ENCODE measurements at places on chromosomes 4 and X.

DNA sequence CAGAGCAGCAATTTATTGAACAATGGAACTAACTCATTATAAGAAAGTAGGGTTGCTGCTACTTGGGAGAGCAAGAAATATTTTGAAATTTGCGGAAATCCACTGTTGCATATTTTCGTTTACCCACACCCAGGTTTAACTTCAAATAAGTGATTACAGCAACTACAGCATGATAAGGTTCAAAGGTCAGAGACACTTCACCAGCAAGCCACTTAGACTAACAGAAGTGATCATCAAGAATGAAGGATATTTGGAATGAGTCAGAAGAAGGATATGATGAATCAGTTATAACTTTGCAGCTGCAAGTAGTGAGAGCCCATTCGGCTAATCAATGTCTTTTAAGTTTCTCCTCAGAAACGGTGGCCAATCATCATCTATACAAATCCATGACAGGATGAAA, 199.3 kb downstream of the TMA16 start:
- no peak for DNase-seq

GRCh38 chrX:150870487-150871340, 27.8 kb downstream of the CD99L2 start:
- no peak for DNase-seq

DNA sequence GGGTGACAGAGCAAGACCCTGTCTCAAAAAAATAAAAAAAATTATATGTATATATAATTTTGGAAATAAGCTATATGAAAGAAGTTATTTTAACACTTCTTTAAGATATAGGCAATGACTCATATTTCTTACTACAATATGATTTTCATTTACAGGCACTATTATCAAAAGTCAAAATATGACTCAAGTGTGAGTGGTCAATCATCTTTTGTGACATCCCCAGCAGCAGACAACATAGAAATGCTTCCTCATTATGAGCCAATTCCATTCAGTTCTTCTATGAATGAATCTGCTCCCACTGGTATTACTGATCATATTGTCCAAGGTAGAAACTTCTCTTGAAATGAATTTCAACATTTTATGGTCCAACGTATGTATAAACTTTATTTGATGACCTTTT, 20.8 kb downstream of the OCIAD1 start:
- DNase-seq: no peak

- no peak for DNase-seq
Measured at GRCh38 chrX:130147631-130148030, 18.0 kb downstream of the AIFM1 start.

GRCh38 chr4:183130328-183131155, 31.5 kb downstream of the WWC2 start:
- DNase-seq: no peak

DNA sequence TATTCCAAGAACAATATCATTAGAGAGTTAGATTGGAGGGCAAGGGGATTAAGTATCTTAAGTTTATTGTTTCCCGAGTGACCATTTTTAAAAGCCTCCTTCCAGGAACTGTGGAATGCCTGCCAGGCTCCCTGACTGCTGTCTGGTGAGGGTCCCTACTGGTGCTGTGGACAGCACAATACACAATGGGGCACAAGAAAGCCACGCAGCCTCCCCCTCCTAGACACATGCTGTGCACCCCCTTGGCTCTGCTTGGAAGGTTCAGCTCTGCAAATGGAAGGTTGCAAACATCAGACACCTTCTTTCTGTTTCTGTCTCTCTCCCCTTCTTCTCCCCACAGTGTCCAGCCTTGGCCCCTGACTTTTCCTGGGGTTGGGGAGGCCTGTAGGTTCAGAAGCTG, 153.2 kb downstream of the SHROOM3 start:
- no peak for DNase-seq

- no peak for DNase-seq
Measured at GRCh38 chr4:53744446-53745160, 153.3 kb upstream of the LNX1 start.

GRCh38 chr4:113783701-113784100, 22.2 kb upstream of the CAMK2D start:
- no peak for DNase-seq

DNA sequence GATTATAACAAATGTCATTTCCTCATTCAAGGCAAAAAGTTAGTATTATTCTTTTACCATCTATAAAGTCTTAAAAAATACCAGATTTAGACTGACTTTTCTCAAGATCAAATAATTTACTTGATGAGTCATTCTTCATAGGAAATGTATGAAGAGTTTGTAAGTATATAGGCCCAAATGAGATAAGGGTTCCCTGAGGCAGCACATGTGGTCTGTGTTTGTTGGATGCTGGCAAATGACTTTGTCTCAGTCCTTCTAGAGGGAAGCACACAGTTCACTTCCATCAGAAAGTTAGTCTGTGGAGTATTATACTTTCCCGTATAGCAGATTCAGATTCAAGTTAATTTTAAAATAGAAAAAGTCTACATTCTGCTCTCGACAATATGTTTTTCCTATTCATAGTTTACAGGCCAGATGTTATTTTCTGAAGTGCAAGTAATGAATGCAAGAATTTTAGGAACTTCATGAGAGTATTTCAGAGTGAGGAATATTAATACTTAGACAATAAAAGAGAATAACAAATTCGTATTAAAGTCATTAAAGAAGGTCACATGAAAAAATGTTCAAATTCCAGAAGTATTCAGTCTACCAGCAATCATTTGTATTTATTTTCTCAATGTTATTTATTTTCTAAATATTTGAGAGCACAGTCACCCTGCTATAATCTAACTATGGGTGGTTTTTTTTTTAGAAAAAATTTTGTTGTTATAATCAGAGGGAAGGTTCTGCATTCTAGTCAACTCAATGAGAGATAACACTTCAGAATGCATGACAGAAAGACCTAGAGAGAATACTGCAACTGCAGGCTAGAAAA, 601.8 kb upstream of the ZFP42 start:
- DNase-seq: no peak

GRCh38 chr4:110139815-110140214, 58.6 kb downstream of the ELOVL6 start:
- DNase-seq: no peak

DNA sequence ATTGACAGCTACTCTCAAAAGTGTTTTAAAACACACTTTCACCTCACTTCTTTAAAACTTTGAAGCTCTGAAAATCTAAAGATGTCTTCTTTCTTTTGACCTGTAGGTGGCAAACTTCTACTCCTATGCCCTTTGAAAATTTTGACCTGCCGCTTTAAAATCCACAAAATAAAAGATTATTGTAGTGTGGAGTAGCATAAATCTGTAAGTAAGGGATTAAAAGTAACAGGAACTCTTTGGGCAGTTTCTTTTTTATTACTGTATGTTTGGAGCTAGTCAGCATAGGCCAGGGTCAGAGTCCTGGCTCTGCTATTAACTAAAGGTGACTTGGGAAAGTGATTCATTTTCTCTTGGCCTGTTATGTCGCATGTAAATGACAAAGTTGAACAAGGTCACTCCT, 25.5 kb downstream of the BBS12 start:
- DNase-seq: no peak

DNA sequence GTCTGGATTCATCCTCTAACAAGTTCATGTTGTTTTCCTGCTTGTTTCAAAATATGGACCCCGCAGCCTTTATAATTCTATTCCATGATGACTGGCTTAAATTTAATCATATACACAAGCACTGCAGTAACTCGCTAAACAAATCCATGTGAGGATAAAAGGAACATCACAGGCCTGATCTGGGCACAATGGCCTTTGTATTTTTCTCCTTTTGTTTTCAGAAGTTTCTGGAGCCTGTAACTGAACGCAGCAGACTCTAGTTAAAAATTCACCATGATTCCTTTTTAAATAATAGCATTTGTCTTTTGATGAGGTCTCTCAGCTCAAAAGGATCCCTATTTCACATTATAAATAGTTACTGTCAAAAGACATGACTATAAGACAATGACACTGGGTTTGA, 30.2 kb upstream of the TMEM184C start:
- no peak for DNase-seq

DNA sequence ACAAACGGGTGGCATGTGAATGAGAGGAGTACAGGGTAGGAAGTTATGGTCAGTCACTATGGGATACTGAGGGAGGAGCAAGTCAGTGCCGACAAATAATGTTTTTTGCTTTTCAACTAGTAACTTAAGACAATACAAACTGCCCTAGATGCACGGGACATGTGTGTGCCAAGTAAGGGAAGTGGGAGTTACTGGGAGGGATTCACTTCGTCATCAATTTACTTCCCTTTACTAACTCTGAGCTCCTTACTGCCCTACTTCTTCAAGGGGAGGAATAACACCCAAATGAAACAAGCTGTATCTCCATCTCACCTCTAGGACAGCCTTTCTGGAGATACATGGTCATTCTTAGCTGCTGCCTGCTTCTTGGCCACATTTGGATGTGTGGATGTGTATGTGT, 97.7 kb downstream of the DGKK start:
- DNase-seq: no peak

DNA sequence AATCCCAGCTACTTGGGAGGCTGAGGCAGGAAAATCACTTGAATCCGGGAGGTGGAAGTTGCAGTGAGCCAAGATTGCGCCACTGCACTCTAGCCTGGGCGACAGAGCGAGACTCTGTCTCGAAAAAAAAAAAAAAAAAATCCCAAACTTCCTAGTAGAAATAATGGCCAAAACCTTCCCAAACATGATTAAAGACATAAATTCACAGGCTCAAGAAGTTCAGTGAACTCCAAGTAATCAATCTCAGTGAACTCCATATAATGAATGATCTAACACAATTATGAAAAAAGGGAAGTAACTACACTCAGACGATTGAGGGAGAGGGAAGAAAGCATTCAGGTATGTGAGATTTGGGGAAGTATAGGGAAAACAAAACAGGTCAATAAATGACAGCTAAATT, 6.5 kb downstream of the FUNDC1 start:
- DNase-seq: no peak

- DNase-seq: no peak
Measured at GRCh38 chr4:56127716-56128115, 179.0 kb downstream of the CEP135 start.

GRCh38 chrX:68669871-68670270, 22.4 kb downstream of the STARD8 start:
- DNase-seq: no peak

DNA sequence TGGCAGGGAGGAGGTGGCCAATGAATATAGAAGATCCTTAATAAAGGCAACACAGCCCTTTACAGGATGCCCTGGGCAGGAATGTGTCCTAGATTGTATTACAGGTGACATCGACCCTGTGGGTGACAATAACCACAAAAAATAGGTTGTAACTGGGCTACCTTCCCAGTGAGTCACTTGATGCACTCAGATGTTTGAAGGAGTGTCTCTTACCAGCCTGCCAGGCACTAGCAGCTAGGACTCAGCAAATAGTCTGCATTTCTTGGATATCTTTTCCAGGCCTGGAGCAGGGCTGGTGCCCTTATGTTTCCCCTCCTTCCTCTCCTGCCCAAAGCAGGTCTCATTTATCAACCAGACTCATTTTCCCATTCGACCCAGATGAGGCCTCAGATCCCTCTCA, 50.9 kb upstream of the TMEM164 start:
- DNase-seq: no peak

DNA sequence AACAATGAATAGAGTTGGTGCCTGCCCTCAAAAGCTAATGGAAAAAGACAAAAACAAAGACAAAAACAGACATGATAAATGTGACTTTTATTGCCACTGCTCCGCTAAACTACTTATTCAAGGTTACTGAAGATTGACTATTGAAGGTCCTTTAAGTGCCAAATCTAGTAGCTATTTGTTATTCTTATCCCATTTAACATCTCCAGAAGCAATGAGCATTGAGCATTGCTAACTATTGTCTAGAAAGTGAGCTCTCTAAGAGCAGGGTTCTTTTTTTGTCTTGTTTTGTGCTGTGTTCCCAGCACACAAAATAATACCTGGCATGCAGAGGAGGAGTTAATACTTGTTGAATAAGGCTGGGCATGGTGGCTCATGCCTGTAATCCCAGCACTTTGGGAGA, 95.4 kb upstream of the SFRP2 start:
- no peak for DNase-seq

GRCh38 chrX:53711436-53711835, 24.9 kb upstream of the HUWE1 start:
- DNase-seq: no peak

- DNase-seq: no peak
Measured at GRCh38 chr4:95085124-95085833, 327.5 kb downstream of the BMPR1B start.

DNA sequence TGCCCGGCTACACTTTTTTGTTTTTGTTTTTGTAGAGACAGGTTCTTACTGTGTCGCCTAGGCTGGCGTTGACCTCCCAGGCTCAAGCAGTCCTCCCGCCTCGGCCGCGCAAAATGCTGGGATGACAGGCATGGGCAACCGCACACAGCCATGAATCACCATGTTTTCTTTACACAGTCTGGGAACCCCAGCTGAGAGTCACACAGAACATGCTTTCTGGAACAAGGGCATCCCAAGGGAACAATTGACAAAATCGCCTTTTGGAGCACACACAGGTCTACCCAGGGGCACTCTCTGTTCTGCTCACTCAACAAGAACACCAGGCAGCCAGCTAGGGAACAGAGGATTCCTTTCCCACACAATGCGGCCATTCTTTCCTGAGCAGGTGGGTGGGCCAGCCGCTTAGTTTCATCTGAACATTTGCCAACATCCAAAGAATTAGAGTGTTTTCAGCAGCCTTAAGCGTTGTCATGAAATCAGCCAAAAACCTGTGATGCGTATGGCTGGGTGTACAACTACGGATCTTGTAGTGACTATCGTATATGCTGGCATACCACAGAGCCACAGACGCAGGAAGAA, 15.7 kb downstream of the PRKX start:
- no peak for DNase-seq

GRCh38 chr4:144421839-144422565, 224.0 kb upstream of the HHIP start:
- DNase-seq: no peak

GRCh38 chr4:153804722-153805121, 15.8 kb upstream of the SFRP2 start:
- no peak for DNase-seq

GRCh38 chrX:107482046-107482445, 32.6 kb downstream of the FRMPD3 start:
- no peak for DNase-seq

- DNase-seq: no peak
Measured at GRCh38 chr4:43103048-43103447, 210.5 kb downstream of the GRXCR1 start.

GRCh38 chrX:49934148-49934547, 11.8 kb downstream of the CLCN5 start:
- no peak for DNase-seq

GRCh38 chrX:67721321-67721720, 177.5 kb downstream of the AR start:
- DNase-seq: no peak

- no peak for DNase-seq
Measured at GRCh38 chrX:39692796-39693195, 405.0 kb downstream of the BCOR start.

DNA sequence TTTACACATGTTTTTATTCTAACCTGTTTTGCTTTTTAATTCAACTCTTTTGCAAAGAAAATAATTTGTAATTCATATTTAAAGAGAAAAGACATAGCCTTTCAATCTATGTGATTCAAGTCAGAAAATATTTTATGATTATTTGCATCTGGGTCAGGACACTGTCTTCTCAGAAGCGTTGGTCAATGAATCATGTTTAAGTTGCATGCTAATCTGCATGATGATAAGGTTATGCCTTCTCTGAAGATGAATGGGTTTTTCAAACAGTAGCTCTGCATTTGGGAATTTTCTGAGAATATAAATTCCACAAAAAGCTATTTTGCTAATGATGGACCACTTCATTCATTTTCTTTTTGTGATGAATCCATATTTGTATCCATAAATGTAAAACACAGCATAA, 282.5 kb downstream of the TMA16 start:
- no peak for DNase-seq

Measured in stimulated activated naive CD4-positive, alpha-beta T cell treated with Interleukin-2 at 50 U/mL for 16 hours (primary cell).